NCI-H2081 (cell line): ENCODE measurements at places on chromosomes 6 and 20.

GRCh38 chr6:105806486-105806920 lies 279.6 kb upstream of the PRDM1 start:
- no peak for DNase-seq

DNA sequence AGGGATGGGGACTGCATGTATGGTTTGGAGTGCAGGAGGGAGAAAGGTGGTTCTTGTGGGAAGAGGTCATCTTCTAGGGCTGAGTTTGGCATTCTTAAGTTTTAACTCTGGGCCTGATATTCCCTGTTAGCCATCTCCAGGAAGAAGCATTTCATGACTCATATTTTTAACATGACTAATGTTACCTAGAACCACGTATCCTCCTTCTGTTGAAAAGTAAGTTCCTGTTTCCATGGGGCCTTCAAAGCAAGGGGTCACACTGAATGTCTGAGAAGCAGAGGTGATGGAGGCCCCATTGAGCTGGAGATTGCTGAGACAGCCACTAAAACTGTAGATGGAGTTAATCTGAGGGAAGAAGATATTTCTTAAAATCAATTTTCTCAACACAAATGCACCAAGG lies 30.2 kb downstream of the FAM229B start:
- DNase-seq: no peak

GRCh38 chr6:39062014-39062740 lies 13.6 kb downstream of the GLP1R start:
- peak; percentile 67 for DNase-seq

GRCh38 chr6:150382171-150382570 lies 13.4 kb downstream of the IYD start:
- DNase-seq: no peak

GRCh38 chr6:15266423-15266996 lies 20.6 kb downstream of the JARID2 start:
- DNase-seq: no peak

DNA sequence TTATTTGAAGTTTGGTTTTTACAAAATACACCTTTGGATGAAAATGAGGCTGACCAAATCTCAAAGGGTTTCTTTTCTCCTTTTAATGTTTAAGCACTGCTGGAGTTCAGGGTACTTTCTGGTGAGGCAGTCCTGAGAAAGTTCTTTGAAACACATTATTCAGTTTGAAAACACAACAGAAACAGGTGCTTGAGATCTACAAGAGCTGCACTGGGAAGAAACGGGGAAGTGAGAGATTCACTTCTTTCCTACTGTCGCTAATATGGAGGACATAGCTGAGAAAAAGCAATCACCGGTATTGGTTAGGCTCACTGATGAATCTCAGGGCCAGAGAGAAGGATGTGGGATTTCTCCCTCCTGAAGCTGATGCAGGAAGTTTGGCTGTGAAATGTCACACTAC lies 22.9 kb upstream of the TMEM170B start:
- no peak for DNase-seq

DNA sequence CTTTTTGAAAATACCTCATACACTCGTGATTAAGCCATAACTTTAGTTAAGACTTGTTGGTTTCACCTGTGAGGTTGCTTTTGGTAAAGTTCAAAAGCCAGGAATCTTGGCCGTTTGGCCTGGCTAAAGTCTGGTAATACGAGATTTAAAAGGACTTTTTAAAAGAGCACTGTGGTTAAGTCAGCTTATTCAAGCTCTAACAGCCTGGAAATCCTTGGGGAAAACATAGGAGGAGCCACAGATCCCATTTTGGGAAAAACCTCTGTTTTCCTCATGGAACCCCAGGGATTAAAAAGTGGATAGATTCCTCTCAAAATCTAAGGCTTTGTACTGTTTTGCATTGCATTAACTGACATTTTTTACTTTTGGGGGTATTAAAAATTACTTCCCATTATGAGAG lies 13.7 kb upstream of the SLC22A16 start:
- no peak for DNase-seq

- no peak for DNase-seq
Measured at GRCh38 chr20:31894980-31895675, 24.7 kb downstream of the TTLL9 start.

- no peak for DNase-seq
Measured at GRCh38 chr20:32610472-32611218, 25.5 kb upstream of the NOL4L start.

- DNase-seq: no peak
Measured at GRCh38 chr6:25456249-25457040, 177.3 kb downstream of the CARMIL1 start.

DNA sequence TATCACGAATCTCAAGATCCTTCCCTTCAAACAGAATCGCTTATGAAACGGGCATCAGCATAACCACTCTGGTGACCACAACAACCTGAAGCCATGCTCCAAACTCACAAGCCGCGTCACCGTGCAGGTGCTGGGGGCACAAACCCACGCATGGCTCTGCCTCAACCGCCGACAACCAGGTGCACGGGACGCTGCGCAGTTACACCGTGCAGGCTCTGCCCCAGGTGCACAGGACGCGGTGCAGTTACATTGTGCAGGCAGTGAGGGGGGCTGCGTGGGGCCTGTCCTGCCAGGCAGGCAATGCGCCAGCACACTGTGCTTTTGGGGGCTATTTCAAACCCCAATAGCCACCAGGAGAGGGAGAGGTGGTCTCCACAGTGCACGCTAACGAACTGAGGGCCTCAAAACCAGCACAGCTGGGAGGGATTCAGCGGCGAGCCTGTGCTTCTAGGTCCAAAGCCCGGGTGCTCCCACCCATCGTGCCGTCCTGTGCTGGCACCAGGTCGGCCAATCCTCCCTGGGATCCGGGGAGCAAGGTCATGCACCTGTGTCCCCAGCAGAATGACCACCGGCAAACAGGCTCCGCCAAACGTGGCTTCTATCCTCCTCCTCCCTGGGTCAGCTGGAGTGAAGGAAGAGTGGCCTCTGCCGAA lies 35.8 kb downstream of the ZBTB46 start:
- DNase-seq: no peak

DNA sequence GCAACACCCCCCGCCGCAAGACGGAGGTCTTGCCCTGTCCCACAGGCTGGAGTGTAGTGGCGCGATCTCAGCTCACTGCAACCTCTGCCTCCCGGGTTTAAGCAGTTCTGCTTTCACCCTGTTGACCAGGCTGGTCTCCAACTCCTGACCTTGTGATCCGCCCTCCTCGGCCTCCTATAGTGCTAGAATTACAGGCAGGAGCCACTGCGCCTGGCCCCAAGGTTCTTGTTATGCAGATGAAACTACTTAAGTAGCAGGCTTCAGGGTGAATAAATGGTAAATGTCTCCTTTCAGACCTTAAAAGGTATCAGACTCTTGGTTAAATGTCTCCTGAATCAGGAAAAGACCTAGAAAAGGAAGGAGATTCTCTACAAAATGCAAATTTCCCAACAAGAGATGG lies 95.4 kb upstream of the TMEM181 start:
- DNase-seq: no peak

GRCh38 chr6:113936093-113936934 lies 34.6 kb downstream of the HDAC2 start:
- peak; percentile 17 for DNase-seq

GRCh38 chr6:160298121-160298520 lies 39.5 kb upstream of the SLC22A2 start:
- DNase-seq: no peak

GRCh38 chr6:42340511-42340910 lies 111.2 kb downstream of the TRERF1 start:
- DNase-seq: no peak

DNA sequence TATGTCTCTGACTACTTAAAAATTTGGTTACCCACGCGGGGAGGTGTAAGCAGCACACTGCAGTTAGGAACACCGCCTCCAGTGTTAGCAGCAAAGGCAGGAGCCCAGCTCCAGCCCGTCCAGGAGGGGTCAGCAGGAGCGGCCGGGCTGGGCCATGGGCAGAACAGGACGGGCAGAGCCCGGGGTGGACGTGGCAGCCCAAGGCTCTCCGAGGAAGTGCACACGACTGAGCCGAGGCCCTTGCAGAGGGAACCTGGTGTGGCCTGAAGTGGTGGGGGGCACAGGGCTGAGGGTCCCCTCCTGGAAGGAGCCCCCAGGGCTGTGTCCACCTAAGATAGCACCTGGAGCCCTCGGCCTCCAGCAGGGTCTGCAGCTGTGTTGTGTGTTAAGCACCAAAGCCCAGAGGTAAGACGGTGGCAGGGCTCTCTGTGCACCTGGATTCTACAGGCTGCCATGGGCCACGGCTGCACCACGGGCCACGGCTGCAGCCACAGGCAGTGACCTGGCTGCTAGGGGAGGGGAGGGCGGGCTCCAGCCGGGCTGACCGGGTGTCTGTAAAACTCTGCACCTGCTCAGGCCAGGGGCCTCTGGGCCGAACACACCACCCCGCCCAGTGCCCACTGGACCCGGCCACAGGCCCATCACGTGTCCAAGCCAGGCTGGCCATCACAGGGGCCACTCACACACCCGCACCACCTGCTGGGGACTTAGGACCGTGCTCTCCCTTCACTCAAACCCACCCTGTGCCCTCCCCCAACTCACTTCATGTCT lies 6.6 kb downstream of the SLC2A4RG start:
- no peak for DNase-seq

- DNase-seq: no peak
Measured at GRCh38 chr6:163539101-163539762, 124.7 kb downstream of the QKI start.

DNA sequence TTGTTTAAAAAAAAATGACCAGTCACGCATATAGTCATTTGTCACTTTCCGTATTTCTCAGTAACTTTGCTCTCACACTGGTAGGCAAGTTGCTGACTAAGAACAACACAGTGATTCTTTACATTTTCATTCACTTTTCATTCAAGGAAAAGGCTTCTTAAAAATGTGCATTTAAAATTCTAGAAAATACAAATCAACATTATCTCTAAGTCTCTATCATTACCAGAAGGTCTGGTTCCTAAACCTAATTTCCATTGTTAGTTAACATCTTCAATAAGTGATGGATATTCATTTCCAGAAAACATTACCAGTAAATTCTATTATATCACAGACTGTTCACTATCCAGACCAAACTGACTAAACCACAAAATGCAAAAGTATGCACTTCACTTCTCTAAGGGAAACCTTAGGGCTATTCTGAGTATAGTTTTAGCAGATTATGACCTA lies 115.3 kb downstream of the AHI1 start:
- no peak for DNase-seq
